ENCODE measurements at places on chromosomes 3 and 15.
A peak's percentile ranks its signal among the peaks of the same experiment; 100 is the strongest.

DNA sequence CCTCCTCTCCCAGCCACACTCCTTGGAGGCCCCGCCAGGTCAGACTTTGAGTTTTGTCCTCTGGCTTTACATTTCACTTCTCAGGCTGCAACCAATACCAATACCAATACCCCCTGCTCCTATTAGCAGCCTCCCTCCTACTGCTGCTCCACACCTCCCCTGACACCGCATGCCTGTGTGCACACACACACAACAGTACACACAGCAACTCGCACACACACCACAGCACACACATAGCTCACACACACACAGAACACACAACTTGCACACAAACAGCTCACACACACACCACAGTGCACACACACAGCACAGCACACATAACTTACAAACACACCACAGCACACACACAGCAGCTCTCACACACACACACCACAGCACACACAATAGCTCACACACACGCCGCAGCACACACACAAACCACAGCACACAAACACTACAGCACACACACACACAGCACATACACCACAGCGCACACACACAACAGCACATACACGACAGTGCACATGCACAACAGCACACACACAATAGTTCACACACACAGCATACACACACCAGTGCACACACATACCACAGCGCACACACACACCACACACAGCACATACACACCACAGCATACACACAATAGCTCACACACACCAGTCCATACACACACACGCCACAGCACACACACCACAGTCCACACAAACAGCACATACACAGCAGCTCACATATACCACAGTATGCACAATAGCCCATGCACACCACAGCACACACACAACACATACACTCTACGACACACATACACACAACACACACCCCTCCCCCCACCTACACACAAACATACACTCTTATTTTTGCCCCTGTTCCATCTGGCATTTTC is 204.7 kb downstream of the UACA start:
- no peak for DNase-seq

GRCh38 chr3:24911076-24911475 is 416.4 kb upstream of the THRB start:
- DNase-seq, result no peak

GRCh38 chr15:63221346-63221745 is 31.9 kb downstream of the RAB8B start:
- DNase-seq, result no peak

- DNase-seq, result no peak
Observed at GRCh38 chr15:90388462-90389380, 679 bp downstream of the IQGAP1 start.

- DNase-seq, result no peak
Observed at GRCh38 chr3:11998092-11998491, 6.1 kb upstream of the SYN2 start.

- no peak for DNase-seq
Observed at GRCh38 chr3:15206662-15207576, 873 bp downstream of the CAPN7 start.

- peak; percentile 84 for DNase-seq
Observed at GRCh38 chr3:41117398-41117870, 81.9 kb upstream of the CTNNB1 start.

GRCh38 chr15:79601405-79602086 is 169.4 kb downstream of the MINAR1 start:
- no peak for DNase-seq
